ENCODE measurements at places on chromosomes 12 and 14.

DNA sequence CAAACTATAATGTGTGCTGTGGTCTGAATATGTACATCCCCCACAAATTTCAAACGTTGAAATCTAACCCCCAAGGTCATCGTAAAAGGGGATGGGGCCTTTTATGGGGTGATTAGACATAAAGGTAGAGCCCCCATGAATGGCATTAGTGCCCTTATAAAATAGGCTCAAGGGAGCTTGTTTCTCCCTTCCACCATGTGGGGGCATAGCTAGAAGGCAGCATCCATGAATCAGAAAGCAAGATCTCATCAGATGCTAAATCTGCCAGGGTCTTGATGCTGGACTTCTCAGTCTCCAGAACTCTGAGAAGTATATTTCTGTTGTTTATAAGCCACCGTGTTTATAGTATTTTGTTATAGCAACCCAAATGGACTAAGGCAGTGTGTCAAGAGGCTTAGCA is 33.4 kb upstream of the IGF1 start:
- no peak for DNase-seq

DNA sequence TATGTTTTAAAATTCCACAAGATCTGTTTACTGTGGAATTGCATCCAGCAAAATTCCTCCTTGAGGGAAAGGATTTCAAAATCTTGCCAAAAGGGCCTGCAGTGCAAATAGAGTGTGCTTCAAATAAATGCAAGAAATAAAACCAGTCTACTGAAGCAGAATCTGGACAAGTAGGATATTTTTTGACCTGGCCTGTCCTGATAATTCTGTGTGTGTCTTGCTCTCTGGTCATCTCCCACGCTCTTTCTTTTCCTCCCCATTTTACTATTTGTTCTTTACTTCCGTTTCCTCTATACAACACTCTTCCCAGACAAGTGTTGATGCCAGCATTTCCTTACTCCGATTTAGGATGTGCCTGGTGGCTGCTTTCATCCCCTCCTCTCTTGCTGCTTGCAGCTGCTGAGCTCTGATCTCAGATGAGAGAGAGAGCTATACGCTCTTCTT is 115.9 kb downstream of the GPR135 start:
- DNase-seq: no peak

DNA sequence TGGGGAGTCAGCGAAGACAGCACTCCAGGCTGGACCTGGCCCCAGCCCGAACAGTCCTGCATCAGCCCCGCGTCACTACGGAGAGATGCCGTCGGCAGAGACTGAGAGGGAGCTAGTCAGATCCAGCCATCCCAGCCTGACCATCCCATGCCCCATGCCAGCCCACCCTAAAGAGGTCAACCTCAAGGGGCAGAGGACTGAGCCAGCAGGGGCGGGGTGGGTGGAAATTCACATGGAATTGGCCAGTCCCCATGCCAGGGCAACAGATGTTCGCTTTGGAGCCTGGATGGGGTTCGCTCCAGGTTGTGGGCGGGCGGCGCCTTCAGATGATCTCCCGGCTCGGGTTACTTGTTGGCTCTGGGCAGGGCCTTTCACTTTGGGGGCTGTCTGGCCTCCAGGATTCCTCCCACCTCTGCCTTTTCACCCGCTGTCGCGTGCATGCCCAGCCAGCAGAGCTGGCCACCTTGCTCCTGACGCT is 154.3 kb downstream of the TSPAN9 start:
- DNase-seq: no peak

DNA sequence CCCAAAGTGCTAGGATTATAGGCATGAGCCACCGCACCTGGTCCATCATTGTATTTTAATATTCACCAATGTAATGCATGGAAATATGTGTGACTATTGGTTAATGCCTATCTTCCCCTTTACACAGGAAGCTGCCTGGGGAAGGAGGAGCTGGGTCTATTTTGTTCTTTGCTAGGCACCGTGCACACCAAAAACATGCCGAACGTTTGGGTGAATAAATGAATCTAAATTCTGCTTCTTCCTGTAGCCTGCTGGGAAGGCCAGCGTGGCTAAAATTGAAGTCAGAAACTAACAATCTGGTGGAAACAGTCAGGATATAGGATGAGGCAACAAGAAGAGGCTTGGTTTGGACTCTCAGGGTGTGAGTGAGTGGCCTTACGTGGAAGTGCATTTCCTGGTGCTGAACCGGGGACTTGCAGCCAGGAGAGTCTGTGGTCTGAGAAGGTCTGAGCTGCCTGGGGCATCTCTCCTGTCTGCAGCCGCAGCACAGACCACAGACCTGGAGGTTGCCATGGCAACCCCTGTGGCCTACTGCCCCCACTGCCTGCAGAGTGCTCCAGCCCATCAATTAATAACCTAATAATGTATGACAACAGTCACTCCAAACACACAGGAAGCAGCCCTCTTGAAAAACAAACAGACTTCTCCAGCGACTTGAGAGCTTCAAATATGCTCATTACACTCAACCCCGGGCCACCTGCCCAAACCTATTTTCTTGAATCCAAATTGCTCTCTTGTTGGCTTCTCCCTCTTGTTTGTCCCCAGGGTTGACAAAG is 5.5 kb upstream of the GPR68 start:
- no peak for DNase-seq

DNA sequence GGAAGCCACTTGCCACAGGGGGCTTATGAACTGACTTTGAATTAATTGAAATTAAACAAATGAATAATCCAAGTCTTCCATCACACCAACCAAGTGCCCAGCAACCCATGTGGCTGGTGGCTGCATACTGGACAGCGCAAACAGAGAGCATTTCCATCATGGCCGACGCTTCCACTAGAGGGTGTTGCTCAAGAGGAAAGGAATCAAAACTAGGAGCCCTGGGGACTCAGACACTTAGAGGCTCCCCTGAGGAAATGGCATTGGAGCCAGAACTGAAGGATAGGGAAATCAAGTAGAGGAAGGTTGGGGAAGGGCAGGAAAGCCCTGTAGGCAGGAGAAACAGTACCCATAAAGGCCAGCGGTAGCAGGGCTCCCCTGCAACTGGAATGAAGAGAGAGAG is 50.6 kb upstream of the NUAK1 start:
- no peak for DNase-seq

DNA sequence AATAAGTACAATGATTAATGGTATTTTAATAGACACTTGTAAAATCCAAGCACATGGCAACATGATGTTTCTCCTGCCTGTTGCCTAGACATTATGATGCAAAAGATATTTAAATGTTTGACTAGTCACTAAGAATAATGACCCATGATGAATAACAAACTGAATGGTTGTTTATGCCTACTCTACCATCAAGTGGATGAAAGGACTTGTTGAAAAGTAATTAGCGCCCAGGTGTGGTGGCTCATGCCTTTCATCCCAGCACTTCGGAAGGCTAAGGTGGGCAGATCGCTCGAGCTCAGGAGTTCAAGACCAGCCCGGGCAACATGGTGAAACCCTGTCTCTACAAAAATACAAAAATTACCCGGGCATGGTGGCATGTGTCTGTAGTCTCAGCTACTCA is 30.7 kb downstream of the KIF21A start:
- no peak for DNase-seq

DNA sequence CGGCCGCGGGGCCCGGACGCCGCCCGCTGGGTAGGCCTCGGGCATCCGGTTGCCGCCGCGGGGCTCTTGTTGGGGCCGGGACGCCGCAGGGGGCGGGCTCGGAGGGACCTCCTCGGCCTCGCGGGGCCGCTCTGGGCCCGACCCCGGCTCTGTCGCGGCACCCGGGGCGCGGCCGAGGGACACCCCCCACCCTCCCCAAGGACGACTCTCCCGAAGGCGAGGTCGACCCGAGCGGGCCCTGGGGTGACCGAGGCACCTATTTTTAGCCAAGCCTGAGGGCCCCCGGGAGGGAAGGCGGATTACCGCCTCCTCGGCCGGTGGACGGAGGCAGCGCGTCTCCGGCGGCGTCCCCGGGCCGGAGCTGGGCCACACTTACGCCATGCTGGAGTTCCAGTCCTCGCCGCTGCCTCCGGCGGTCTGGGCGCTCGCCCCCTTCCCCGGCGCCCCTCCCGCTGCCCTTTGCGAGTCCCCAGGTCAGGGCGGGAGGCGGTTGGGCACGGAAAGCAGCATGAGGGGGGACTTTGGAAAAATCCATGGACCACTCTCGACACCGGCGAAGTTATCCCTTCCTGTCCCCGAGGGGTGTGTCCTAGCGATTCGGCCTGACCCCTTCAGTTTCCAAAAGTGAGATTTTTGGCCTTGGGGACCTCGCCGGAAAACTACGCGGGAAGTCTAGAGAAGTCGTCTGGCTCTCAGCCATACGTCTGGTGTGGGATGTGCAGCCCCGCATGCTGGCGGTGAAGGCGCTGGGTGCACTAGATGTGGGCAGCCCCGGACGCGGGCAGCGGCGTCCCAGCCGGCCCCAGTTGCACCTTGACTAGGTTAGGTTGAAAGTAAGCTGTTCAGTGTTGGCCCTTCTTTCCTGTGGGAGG is 699 bp downstream of the KTN1 start:
- DNase-seq: no peak
